Esophagus muscularis mucosa (tissue), 4 donors: ENCODE measurements at places on chromosomes 3 and 15. TPM values are rescaled to one million over a fixed set of nuclear protein-coding genes. Genes with fewer than 3 reads are reported as not detected.

Gene ZNF774
- 2.3 TPM for total RNA-seq

Gene CIB2
- 11.4 TPM for total RNA-seq

Gene STXBP5L
- 0.42 TPM for total RNA-seq

Gene HYPK
- 9.1 TPM for total RNA-seq

Gene OR4F15
- not detected for total RNA-seq

Gene PLS1
- total RNA-seq: 1.2 TPM

Gene ARPP21
- under 0.01 TPM for total RNA-seq

Gene CPN2
- not detected for total RNA-seq

Gene GHSR
- not detected for total RNA-seq

Gene ILDR1
- not detected for total RNA-seq

Gene FANCD2OS
- not detected for total RNA-seq

Gene HDC
- total RNA-seq: 7.0 TPM

Gene IRAK2
- 3.2 TPM for total RNA-seq

Gene IGSF10
- 3.0 TPM for total RNA-seq

Gene RNU5B-1
- not detected for total RNA-seq

Gene TUSC2
- total RNA-seq: 37.6 TPM

Gene PLSCR2
- total RNA-seq: 0.69 TPM

Gene CCDC33
- total RNA-seq: not detected

Gene CMTM8
- 3.7 TPM for total RNA-seq

Gene CX3CR1
- total RNA-seq: 0.23 TPM

Gene SNTN
- not detected for total RNA-seq

Gene ZBBX
- 0.17 TPM for total RNA-seq

Gene NEK11
- total RNA-seq: 7.0 TPM

Gene KLF15
- 102 TPM for total RNA-seq

Gene IL12A
- total RNA-seq: 1.1 TPM

Gene DUOX1
- 0.63 TPM for total RNA-seq

Gene MOBP
- total RNA-seq: not detected

Gene CCR9
- total RNA-seq: not detected

Gene SEMA3G
- 16.6 TPM for total RNA-seq

Gene SLC12A1
- total RNA-seq: not detected

Gene AHSG
- total RNA-seq: not detected

Gene PCBP4
- total RNA-seq: 54.4 TPM

Gene GOLIM4
- total RNA-seq: 41.7 TPM

Gene TRIM42
- total RNA-seq: not detected

Gene GOLGA8N
- total RNA-seq: 6.4 TPM

Gene TUSC7
- not detected for total RNA-seq

Gene CTXN2
- total RNA-seq: not detected

Gene POU1F1
- total RNA-seq: not detected

Gene SLC22A14
- total RNA-seq: not detected

Gene ITIH3
- total RNA-seq: 3.2 TPM

Gene CNTN6
- total RNA-seq: 0.17 TPM

Gene SLC6A1
- 0.78 TPM for total RNA-seq

Gene SH2D7
- not detected for total RNA-seq

Gene IMPG2
- 0.80 TPM for total RNA-seq

Gene IL16
- 34.9 TPM for total RNA-seq

Gene SLC28A2
- total RNA-seq: not detected

Gene CERS3
- 0.11 TPM for total RNA-seq

Gene SEMA7A
- 4.0 TPM for total RNA-seq

Gene PPIB
- 110 TPM for total RNA-seq

Gene DPPA2
- total RNA-seq: not detected

Gene GNAT1
- not detected for total RNA-seq

Gene C3orf52
- 1.7 TPM for total RNA-seq
